ENCODE measurements at places on chromosomes 4 and X.

GRCh38 chr4:155371432-155372043 is 5.2 kb downstream of the MAP9 start:
- DNase-seq, result no peak

GRCh38 chr4:138259824-138260223 is 17.7 kb upstream of the SLC7A11 start:
- DNase-seq, result no peak

DNA sequence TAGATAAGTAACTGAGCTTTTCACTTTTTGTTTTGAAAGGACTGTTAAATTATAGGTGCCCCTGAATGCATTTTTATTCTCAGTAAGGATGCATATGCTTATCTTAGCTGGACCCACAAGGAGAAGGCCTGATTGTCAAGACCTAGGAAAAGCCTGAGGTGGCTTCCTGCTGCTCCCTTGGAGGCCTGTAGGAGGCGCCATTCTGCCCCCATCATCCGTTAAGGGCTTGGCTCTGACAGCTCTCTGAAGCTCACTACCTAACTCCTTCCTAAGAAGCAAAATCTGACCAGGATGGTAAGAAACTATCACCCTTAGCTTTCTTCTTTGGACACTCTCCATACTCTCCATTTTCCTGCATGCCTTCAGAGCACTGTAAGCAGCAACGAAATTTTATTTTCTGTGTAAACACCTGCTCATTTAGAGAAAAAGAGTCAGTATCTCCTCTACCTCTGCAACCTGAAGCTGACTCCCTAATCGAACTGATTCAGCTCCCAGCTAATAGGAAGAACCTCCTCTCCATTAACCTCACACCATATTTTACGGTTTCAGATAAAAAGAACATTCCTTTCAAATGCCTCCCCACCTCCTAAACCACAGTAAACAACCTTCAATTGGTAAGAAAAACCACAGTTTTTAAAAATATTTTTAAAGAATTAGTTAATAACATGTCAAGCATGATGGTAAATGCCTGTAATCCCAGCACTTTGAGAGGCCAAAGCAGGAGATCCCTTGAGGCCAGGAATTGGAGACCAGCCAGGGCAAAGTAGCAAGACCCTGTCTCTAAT is 73.4 kb upstream of the EDNRA start:
- DNase-seq, result no peak

GRCh38 chrX:110015032-110015431 is 12.1 kb downstream of the TMEM164 start:
- no peak for DNase-seq

DNA sequence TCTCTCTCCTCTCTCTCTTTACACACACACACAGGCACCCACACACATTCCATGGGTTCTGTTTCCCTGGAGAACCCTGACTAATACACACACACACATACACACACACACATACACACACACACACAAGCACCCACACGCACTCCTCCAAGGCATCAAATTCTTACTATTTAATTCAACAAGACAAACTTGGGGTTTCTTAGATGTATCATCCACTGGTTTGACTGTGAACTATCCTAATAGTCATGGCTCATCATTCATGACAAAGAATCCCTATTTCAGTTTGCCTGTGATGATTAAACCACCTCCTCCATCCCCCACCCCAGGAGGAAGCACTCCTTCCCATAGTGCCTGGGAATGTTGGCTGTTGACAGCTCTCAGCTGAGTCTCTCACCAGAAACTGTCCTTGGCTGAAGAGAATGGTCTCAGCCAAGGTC is 98.2 kb downstream of the USP46 start:
- peak; percentile 77 for DNase-seq

GRCh38 chr4:145679520-145679919 is 426 bp upstream of the C4orf51 start:
- DNase-seq, result peak; percentile 81

DNA sequence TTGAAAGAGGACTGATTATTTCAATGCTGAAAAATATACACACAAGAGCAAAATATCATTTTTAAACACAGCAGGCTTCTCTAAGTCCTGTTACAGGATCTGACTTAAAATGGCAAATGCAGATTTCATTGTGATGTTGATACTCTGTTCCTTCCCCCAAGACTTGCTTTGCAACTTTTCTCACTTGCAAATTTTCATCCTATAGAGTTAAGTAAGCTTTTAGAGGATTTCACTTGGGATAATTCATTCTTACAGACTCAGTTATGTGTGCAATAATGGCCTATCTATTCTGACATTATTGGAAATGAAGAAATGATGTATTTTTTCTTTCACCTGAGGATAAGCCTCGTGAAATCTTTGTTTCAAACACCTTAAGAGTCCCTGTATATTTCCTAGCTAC is 2403.2 kb downstream of the ARAP2 start:
- DNase-seq, result no peak

- no peak for DNase-seq
These were observed 15.9 kb upstream of the STS start for GRCh38 chrX:7131621-7132020.

- no peak for DNase-seq
These were observed 1.1 kb downstream of the PJA1 start for GRCh38 chrX:69163936-69164741.

GRCh38 chr4:169758401-169758962 is 738 bp upstream of the HPF1 start:
- DNase-seq, result no peak

- DNase-seq, result no peak
These were observed 108.7 kb upstream of the PAK3 start for GRCh38 chrX:110987292-110987691.

DNA sequence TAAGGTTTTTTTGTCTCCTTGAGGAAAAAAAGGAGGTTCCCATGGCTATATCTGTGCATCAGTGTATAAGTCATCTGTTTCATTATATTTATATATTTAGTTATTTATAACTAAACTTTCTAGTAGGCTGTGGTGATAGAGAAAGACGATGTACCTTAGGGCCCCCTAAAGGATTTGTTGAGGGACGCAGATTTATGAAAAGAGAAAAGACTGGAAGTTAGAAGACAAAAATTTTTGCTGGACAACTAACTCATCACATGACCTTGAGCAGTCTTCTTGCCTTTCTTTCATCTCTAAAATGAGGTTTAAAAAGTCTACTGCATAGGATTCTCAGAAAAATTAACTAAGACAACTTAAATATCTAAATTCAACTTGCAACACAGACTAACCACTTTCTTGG is 6.1 kb downstream of the GASK1B start:
- DNase-seq, result no peak

DNA sequence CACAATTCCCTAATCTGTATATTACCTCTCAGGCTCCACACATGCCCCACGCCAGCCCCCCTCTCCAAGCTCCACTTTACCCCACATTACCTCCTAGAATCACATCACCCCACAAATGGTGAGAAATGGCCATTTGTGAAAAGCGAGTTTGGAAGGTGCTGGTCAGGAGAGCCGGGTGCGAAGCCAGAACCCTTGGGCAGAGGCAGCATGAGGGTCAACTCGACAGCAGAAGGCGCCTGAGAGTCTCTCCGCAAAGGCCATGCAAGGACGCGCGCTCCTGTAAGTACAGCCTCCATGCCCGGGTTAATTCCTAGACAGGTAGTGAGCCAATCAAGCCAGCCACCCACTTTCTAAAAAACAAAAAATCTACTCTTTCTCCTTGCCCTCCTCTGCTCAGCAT is 42.4 kb downstream of the RHOXF2 start:
- DNase-seq, result no peak

- peak; percentile 78 for DNase-seq
These were observed 198.7 kb upstream of the ADAMTS3 start for GRCh38 chr4:72767618-72768302.

DNA sequence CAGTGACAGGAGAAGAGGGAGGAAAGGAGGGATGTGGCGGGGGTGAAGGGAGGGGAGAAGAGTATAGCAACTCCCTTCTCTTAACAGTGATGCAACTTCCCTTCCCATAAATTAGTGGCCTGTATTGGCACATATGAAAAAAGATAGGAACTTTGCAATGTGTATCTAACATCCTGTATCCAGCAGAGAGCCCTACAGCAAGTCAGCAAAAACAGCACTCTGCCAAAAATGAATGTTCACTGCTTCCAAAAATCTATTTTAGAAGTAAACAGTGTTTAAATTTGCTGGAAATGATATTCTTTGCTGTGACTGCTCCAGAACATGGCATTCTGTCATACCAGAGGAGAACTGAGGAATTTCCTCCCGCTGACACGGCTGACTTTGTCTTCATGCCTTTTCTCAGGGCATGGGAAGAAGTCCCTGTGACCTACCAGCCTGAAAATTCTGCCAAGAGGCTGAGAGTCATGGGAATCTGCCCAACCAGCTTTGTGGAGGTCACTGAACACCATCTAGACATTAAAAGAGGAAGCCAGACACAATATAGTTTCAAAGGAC is 343.4 kb upstream of the RASGEF1B start:
- no peak for DNase-seq

DNA sequence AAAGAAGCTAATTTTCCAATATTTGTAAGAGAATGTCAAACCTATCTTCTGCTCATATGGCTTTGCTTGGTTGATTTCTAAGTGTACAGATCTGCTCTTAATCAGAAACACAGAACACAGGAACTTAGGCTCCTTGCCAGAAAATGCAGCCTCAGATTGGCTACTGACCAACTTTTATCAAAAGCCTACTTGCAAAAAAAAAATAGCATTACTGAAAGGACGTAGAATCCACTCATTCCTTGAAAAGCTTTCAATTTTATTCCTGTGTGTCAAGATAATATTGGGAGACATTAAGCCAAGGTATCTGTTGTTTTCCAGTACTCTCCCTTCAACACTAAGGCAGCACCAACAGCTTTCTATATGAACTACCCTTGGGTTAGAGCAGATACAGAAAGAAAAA is 127.6 kb upstream of the INTU start:
- peak; percentile 66 for DNase-seq

Measured in non-pigmented ciliary epithelial cell (primary cell).